ENCODE measurements at places on chromosomes 11 and 22.

GRCh38 chr11:86919557-86920210 is 35.5 kb downstream of the FZD4 start:
- peak; percentile 2 for DNase-seq

GRCh38 chr22:48055185-48055584 is 1292.7 kb downstream of the TBC1D22A start:
- no peak for DNase-seq

- DNase-seq = no peak
Measured at GRCh38 chr11:67261946-67262681, 4.2 kb upstream of the GRK2 start.

DNA sequence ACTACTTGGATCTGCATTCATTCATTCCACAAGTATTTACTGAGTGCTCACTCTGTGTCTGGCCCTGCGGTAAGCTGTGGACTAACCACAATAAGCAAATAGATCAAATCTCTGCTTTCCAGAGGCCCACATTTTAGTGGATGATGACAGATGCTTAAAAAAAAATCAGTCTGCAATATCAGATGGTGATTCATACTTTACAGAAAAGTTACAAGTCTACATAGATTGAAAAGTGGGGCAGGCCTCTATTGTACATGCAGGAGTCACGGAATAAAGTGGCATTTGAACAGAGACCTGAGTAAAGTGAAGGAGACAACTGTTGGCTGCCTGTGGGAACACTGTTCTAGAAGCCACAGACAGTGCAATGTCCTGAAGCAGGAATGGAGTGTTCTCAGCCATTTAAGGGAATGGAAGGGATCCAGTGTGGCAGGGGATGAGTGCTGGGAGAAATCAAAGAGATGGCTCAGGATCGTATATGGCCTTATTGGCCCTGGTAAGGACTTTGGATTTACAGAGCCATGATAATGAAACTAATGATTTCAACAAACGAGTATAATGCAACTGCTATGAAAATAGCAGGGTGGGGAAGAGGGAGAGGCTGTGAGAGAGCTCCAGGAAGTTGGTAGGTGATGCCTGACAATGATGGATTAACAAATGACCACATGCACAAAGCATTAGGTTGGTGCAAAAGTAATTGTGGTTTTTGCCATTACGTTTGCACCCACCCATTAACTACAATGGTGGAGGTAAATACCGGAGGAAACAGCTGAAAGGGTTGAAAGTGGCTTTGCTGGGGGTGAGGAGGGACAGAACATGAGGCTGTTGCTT is 31.1 kb downstream of the TMEM45B start:
- DNase-seq = no peak

- DNase-seq = no peak
Measured at GRCh38 chr11:94647926-94648325, 80.8 kb downstream of the PIWIL4 start.

GRCh38 chr11:66012946-66013761 is 1.3 kb downstream of the CST6 start:
- DNase-seq = no peak

- no peak for DNase-seq
Measured at GRCh38 chr11:76623171-76623883, 47.2 kb downstream of the LRRC32 start.

- DNase-seq = peak; percentile 7
Measured at GRCh38 chr11:10856689-10857458, 979 bp downstream of the ZBED5 start.
